ENCODE measurements at places on chromosomes 3 and 15.
A peak's percentile ranks its signal among the peaks of the same experiment; 100 is the strongest.

DNA sequence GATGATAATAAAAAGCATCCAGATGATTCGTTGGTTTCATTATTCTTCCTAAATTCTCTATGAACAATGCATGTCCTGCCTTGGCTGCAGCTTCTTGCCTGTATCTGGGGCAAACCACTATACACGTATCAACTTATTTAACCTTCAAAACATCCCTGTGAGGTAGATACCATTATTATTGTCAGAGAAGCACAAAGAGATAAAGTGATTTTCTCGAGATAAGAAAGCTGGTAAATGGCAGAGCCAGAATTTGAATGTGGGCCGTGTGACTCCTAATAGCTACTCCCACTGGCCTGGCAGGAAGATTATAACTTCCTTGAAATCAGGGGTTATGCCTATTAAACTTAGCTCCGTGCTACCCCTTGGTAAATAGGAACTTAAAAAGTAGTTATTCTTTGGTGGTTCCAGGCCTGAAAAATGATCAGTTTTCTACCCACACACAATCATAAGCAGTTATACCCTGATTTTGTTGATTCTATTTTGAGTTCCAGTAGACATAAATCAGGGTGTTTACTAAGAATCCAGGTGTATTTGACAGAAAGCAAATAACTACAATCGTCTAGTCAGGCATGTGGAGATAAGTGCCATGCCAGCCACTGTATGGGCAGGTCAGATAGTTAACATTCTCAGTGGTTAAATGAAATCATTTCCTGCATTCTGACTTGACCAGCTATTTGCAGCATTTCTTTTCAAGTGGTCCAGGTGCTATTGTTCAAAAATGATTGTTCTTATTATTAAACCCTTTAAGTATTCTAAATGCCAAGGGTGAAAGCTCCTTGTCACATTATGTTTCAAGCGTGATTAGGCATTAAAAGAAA is 99.2 kb upstream of the LRRN1 start:
- DNase-seq, result no peak

- no peak for DNase-seq
Measured at GRCh38 chr15:66094331-66094730, 159.2 kb downstream of the MEGF11 start.

DNA sequence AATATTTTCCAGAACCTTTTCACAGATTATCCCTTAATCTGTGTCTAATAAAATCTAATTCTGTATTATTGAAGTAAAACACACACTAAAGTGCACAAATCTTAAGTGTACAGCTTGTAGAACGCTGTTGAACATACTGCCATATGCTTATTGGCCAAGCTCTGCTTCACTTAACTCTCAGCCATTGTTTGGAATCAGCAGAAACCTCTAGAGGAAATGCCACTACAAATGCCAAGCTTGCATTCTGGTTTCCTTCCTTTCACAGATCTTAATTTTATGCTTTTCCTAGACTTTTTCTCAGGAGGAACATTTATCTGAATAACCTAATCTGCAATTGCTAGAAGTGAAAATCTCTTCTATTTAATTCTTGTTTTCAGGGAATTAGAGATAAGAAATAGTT is 10.1 kb downstream of the MNS1 start:
- DNase-seq, result no peak

- DNase-seq, result no peak
Measured at GRCh38 chr3:112333002-112333380, at the start of gene CD200. Gene CD200 (plus strand): TSS chr3:112333156. CDS start chr3:112333213, 57 bp downstream.

DNA sequence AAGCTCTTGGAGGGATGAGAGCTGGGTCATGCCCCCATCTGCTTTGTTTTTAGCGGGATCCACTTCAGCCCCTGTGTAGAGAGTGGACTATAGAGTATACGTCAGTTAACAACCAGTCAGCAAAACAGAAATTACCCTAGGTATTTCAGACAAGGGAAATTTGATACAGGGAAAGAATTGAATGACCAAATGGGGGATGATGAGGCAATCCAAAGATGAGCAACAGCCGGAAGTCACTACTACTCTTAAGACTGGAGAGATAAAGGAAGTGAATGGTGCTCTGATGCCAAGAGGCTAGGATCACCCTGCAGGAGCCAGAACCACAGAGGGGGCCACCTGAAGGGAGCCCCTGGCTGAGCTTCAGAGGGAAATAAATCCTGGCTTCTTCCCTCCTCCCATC is 1.7 kb upstream of the GPR62 start:
- DNase-seq, result peak; percentile 44

All from RCC 7860 (cell line).